ENCODE measurements at places on chromosomes 2 and 18.
A peak's percentile ranks its signal among the peaks of the same experiment; 100 is the strongest.

DNA sequence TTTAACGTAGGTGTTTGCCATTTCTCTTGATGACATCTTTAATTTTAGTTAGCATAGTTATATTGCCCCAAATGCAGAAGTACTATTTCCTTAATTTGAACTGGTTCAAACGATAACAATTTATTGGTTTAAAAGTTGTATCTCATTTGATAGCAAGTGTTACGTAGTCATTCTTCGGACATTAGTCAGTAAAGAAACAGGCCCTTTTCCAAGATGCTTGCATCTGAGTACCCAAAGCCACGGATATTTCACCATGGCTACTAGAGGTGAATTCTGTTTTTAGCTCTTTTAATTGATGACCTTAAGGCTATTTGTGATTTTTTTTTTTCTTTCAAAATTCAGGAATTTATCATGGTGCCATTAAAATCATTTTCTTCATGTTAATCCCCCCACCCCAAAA, 32.1 kb downstream of the GLS start:
- DNase-seq: no peak

- DNase-seq: no peak
Measured at GRCh38 chr2:221304916-221305315, 267.2 kb downstream of the EPHA4 start.

GRCh38 chr18:41071826-41072225, 883.2 kb upstream of the PIK3C3 start:
- DNase-seq: no peak

- no peak for DNase-seq
Measured at GRCh38 chr2:168137510-168138180, 109.8 kb downstream of the STK39 start.

- DNase-seq: no peak
Measured at GRCh38 chr2:40032650-40033319, 253.7 kb upstream of the THUMPD2 start.

DNA sequence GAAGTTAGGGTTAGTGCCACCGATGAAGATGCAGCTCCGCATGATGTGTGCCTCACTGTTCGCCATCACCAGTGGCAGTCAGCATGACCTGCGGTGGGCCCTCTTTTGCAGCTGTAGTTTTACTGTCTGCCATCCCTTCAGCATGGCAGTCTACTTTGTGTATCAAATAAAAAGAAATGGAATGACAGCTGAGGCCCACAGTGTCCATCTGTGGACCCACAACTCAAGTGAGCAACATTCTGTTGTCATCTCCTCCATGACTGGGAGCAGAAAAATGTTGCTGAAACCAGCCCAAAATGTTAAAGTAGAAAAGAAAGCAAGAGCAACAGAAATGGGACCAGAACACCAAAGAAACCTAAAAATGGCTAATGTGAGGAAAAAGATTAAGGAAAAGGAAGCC, 128.7 kb downstream of the MEP1B start:
- no peak for DNase-seq

GRCh38 chr18:3037423-3037915, 24.5 kb upstream of the LPIN2 start:
- DNase-seq: no peak

DNA sequence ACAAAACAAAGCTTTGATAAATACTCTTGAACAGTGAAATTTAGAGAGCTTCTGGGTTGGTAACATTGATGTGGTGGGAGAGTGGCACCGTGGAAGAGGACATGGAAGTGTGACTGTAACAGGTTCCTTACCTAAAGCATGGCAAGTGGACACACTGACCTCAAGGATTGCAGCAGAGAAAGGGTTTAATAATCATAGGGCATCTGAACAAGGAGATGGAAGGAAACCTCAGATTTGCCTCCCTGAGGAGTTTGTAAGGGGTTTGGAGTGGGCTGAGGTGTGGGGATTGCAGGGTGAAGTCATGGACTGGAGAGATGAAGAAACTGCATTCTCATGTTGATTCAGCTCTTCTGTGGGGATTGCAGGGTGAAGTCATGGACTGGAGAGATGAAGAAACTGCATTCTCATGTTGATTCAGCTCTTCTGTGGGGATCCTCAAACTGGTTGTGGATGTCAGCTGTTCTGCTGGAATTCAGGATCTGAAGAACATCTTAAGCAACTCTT, 83.8 kb upstream of the TLK1 start:
- DNase-seq: no peak

DNA sequence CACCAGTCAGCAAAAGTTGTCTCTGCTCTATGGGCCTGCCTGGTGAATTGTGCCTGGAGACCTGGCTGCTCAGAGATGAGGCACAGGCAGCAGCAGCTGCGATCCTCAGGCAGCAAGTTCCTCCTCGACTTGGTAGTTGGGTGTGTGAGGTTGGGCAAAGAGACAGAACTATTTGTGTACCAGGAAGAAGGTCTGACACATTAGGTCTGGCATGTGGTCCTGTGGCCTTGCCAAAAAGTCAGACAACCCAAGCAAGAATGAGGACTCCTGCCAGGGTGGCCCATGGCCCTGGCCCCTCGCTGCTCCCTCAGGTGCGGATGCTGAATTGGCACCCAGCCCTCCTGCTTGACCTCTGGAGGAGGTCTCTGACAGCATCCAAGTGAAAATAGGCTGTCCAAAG, 192.7 kb downstream of the DYSF start:
- DNase-seq: no peak

DNA sequence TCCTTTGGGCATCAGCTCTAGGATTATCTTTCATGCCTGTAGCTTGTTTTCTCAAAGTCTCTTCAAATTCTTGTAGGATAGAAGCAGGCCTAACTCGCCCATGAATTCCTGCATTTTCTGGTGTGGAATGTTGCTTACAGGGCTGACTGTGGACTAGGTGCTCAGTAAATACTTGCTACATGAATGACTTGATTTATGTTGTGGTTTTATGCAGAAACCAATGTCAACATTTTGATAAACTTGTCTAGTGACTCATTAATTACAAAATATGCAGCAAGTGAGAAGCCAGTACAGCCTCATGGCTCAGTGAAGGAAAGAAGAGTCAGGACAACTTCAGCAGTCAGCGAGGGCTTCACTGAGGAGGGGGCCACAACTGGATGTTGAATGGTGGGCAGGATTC, 110.6 kb upstream of the SIX2 start:
- no peak for DNase-seq

DNA sequence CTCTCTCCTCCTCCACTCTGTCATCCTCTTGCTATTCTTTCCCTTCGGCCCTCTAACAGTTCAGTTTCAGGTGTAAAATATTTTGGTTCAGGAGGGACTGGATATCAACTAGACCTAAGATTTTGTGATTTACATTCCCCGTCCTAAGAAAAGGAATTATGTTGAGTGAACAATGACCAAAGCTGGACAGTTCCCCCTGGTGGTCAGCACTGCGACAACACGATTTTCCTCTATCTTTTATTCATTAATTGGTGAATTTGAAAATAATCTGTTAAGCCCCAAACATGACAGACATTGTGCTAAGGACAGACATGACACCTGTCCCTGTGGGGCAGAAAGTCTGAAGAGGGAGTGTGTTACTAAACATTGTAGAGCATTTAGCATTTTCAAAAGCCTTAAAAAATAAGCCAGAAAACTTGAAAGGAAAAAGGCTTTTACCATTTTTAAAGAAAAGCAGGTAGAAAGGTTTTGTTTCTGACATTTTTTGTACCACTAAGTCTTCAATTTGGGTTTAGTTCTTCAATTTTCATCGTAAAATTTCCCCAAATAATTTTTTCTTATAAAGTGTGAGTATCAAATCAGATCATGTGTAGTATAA, 28.4 kb upstream of the GTF2A1L start:
- no peak for DNase-seq

DNA sequence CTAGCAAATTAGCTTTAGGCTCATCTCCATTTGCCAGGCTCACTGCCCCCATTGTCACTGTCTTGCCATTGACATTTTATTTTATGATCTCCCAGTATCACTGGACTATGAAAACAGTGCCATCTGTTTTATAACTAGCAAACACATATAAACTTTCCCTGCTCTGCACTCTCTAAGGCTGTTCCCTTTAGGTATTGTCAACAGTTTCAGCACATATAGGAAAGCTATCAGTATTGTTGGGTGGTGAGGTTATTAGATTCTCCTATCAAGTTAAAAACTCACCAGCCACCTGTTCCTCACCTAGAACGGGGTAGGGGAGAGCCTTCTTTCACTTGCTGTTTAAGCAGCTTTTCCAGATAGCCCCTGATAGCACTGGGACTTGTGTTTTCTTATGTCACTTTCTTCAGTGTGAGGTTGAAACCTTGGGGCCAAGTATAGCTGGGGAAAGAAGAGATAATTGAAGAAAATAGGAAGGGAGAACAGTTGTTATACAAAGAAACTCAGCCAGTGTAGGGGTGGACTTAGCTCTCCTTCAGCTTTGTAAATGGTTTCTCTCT, 32.5 kb downstream of the CFLAR start:
- no peak for DNase-seq

- no peak for DNase-seq
Measured at GRCh38 chr2:138269765-138270164, 231.8 kb upstream of the SPOPL start.

GRCh38 chr2:176395273-176395854, 126.1 kb downstream of the MTX2 start:
- no peak for DNase-seq

DNA sequence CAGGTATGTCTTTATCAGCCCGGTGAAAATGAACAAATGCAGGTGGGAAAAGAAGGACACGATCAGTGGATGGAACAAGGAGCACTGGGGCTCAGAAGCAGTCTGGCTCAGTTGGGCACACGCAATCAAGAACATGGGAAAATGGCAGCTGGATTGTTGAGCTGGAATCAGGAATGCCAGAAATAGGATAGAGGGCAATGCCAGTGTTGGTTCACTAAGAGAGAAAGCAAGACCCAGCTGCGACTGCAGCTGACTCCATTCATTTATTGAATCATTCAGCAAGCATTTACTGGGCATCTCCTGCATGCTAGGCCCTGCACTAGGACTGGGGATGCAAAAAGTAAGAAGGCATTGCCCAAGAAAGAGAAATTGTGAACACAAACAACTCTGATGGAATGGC, 13.6 kb upstream of the TTR start:
- DNase-seq: no peak

DNA sequence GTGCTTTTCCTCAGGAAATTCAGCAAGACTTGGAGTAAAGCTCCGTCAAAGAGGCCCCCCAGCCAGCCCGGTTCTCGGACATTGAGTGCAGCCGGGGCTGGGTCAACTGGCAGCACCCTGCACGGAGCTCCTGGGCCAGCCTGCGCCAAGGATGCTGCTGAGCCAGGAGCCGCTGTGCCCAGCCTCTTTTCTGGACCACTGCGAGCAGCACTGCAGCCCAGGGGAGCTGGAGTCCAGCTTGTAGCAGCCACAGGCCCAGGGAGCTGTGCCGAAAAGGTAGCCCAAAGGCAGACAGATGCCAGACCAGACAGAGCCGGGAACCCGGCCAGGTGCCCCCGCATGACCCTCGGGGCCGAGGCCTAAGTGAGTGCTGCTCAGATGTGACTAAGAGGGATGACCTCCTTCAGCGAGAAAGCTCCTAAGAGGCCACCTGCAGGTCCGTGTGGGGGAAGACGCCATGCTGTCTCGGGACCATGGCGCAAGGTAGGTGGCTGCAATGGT, 7.3 kb downstream of the CLHC1 start:
- DNase-seq: no peak

DNA sequence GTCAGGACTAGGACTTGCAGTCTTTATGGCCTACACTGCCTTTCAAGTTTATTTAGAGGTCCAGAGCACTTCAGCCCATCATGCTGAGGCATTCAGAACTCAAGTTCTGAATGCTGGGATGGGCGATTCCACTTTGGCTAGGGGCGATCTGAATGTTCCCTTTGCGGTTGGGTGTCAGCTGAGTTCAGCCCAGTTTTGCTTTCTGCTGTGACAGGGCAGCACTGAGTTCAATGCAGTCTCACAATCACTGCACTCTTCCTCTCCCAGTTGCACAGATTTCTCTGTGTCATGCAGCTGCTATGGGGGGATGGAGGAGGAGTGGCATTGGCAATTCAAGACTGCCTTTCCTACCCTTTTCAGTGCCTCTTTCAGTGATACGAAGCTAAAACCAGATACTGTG, 1232.0 kb upstream of the FAM98A start:
- DNase-seq: no peak

GRCh38 chr2:230586328-230586982, 126.2 kb upstream of the CAB39 start:
- DNase-seq: no peak

DNA sequence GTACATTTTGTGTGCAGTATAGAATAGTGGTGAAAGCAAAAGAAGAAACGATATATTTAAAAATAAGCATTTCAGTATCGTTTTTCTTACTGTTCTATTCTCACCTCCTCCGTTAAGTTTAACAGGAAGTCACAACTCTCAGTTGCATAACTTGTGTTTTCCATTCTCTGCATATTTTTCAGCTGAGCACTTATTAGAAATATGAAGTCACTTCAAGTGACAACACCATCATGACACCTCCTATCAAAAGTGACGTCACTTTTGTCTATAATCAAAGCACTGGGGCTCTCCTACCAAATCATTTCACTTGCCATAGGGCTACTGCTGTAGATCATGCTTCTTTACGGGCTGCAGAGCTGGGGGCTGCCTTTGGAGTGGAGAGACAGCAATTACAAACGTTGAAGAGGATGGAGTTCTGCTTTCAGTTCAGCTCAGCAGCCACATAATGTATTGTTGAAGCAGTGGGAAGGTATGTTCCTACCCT, 36.3 kb downstream of the STAT4 start:
- DNase-seq: peak; percentile 37

DNA sequence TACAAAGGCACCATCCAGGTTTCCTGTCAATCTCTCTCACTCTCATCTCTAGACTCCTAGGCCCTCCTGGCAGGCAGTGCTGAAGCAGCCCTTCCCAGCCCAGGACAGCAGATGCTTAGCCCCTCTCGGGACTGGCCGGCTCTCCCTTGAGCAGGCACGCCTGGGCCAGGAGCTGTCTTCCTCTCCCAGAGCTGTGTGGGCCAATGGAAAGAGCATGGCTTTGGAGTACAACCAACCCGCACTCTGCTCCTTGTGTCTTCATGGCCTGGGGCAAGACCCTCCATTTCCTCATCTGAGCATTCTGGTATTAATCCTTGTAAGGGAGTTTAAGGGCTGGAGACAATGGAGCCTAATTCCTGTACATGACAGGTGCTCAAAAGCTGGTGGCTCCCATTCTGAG, 97.2 kb downstream of the CAPN13 start:
- DNase-seq: no peak

- DNase-seq: no peak
Measured at GRCh38 chr2:68579689-68580088, 63.7 kb upstream of the PROKR1 start.

DNA sequence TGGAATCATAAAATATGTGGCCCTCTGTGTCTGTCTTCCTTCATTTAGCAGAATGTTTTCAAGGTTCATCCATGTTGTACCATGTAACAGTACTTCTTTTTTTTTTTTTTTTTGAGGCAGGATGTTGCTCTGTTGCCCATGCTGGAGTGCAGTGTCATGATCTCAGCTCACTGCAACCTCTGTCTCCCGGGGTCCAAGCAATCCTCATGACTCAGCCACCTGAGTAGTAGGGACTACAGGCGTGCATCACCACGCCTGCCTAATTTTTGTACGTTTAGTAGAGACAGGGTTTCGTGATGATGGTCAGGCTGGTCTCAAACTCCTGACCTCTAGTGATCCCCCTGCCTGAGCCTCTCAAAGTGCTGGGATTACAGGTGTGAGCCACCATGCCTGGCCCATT, 31.2 kb downstream of the RAB1A start:
- no peak for DNase-seq

- no peak for DNase-seq
Measured at GRCh38 chr2:134173338-134174016, 80.4 kb upstream of the MGAT5 start.

- no peak for DNase-seq
Measured at GRCh38 chr2:239756790-239757760, 268.1 kb downstream of the NDUFA10 start.

- no peak for DNase-seq
Measured at GRCh38 chr2:238004077-238004830, 37.4 kb downstream of the UBE2F start.

- peak; percentile 83 for DNase-seq
Measured at GRCh38 chr18:12934454-12935071, 13.2 kb upstream of the SEH1L start.
